Stimulated activated CD8-positive, alpha-beta memory T cell treated with anti-CD3 and anti-CD28 coated beads, Interleukin-7, amount 100 ng/mL, for 4 hours (primary cell): ENCODE measurements at places on chromosomes 6 and 20.

- no peak for DNase-seq
Observed at GRCh38 chr6:93376026-93376540, 43.3 kb downstream of the EPHA7 start.

DNA sequence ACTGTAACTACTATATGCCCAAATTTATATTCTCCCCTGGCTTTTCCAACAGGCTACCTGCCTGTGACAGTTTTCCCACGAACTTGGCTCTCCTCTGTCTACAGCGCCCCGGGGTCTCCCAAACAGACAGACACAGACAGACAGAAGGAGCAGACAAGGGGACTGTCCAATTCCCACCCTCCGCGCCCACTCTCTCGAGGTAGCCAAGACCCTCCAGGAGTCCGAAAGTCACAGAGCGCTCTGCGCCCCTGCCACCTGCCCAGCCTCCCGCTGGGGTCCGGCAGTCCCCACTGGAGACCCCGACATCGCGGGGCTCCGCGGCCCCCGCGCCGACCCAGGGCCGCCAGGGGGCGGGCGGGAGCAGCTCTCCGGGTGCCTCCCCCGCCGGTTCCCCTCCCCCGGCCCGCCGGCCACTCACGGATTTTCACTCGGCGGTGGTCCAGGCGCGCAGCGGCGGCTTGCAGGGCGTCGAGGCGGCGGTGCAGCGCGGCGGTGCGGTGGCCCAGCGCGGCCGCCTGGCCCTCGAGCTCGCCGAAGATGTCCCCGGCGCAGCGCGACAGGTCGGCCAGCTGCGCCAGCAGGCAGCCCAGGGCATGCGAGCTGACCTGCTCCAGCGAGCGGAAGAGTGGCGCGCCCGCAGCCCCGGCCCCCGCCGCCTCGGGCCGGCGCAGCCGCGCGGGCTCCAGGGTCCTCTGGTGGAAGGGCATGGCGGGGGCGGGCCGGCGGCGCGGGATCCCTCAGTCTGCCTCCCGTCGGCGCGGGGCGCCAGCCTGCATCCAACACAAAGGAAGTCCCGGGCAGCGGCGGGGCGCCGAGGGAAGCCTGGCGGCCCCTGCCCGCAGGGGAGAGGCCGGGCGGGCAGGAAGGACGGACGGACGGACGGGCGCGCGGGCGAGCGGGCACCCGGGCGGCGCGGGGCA is 81.3 kb upstream of the CCDC28A start:
- DNase-seq: no peak

DNA sequence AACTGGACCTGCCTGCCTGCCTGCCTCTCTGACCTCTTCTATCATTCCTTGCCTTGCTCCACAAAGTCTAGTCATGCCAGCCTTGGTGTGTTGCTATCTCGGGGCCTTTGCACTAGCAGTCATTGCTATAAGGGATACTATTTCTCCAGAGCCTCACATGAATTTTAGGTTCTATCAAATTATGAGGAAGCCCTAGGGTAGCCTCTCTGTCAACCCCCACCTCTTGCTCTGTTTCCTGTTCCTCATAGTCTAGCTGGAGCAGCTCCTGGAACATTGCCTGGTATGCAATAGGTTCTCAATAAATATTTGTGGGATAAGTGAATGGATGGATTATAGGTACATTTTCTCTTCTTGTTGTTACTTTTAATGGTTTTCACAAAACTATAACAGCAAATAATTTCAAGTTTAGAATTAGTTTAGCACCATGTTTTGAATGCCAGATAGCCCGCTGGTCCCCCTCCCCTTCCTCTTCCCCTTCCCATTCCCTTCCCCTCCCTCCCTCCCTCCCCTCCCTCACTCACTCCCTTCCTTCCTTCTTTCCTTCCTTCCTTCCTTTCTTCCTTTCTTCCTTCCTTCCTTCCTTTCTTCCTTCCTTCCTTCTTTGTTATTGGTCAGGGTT is 46.9 kb upstream of the DTNBP1 start:
- DNase-seq: no peak

- no peak for DNase-seq
Observed at GRCh38 chr20:23877524-23877923, 2.0 kb downstream of the CST5 start.

DNA sequence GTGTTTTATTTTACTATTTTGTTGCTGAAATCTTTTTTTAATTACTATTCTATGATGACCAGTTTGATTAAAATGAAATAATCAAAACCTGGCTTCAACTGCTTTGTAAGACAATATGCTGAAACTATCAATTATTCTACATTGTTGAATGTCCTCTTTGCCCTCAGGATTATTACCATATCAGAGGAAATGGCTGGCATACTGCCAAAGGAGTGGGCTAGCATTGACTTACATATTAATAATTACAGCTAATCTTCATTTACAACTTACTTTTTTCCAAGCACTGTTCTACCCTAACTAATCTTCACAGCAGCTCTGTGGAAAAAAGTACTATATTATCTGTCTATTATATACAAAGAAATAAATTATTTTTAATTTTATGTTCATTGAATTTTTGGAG is 560.5 kb downstream of the BCKDHB start:
- no peak for DNase-seq

GRCh38 chr20:23142162-23143050 is 56.3 kb upstream of the CD93 start:
- no peak for DNase-seq

DNA sequence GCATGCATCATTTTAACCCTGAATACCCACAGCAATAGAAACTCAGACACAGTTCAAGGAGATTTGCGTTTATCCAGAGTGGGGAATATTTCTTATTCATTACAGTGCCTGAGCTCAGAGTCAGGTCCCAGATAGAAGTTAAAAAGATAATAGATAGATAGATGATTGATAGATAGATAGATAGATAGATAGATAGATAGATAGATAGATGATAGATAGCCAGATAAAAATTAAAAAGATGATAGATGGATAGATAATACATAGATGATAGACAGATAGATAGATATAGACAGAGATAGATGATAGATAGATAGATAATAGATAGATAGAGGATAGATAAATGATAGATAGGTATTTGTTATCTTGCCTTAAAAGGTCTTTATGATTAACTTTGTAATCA is 184.7 kb downstream of the MYLK4 start:
- DNase-seq: no peak

DNA sequence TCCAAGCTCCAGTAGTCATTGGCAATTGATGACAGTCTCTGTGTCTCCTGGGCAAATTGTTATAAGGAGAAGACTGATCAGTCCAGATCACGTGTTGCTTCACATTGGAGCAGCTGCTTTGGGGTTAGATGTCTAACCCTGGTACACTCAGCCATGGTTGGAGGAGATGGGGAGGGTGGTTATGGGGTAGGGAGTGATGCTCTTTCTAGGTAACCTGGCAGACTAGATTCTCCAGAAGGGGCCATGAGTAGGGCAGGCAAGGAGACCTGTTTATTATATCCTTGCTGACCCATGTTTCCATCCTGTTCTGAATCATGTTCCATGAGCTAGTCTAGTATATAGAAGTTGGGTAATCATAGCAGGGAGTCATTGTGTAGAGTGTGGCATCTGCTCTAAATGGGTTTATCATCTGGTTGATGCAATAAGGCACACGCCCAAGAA is 50.8 kb upstream of the BACH2 start:
- no peak for DNase-seq

DNA sequence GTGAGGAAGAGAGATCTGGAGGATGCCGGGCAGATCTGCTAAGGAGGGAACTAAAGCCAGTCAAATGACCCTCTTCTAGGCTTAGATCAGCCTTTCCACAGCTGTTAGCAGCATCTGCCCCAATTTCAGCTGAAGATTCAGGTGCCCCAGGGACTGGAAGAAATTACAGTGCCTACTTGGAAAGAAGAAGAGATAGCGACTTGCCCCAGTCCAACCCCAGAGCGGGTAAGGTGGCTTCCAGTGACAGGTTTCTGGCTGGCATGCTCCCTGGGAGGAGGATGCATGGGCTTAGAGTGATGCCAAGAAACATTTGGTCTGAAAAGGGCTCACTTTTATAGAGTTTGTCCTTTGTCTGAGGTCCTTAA is 620 bp downstream of the TJAP1 start:
- DNase-seq: no peak

DNA sequence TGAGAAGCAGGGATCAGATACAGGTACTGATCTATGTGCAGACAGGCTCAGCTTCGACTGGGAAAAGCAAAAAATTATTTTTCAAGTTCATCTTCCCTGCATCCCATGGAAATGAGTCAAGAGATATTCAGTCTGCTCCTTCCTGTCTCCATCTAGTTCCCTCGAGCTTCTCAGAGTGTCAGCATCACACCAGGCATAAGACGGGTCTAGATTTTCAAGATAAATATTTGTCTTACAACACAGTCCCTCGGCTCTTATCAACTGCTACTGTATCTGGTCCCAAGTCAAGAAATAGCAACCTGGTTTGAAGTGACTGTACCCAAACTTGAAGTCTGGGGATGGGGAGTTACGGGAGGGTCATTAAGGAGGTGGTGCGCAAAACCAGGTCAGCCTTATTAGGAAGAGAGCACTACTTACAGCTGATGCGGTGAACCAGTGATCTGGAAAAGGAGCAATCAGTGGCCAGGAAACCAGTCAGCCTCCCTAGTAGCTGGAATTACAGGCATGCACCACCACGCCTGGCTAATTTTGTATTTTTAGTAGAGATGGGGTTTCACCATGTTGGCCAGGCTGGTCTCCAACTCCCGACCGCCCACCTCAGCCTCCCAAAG is 29.7 kb downstream of the ZMYND8 start:
- no peak for DNase-seq

DNA sequence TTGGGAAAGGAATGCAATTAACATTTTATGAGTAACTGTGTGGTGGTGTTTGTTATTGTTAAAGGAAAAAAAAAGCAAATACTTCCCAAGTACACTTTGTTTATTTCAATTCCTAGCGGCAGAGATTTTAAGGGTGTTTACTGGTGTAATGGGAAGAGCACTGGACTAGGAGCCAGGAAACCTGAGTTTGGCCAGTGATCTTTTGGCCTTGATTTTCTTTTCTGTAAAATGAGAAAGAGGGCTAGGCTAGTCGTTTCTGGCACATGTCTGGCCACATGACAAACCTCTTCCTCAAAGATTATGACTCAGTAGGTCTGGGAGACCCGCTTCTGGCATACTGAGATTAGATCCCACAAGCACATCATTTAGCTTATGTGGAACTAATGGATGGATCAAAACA is 428.1 kb upstream of the NOX3 start:
- DNase-seq: no peak

- DNase-seq: no peak
Observed at GRCh38 chr6:21377356-21377755, 216.2 kb upstream of the SOX4 start.

- no peak for DNase-seq
Observed at GRCh38 chr20:6104493-6105188, 18.2 kb downstream of the FERMT1 start.

DNA sequence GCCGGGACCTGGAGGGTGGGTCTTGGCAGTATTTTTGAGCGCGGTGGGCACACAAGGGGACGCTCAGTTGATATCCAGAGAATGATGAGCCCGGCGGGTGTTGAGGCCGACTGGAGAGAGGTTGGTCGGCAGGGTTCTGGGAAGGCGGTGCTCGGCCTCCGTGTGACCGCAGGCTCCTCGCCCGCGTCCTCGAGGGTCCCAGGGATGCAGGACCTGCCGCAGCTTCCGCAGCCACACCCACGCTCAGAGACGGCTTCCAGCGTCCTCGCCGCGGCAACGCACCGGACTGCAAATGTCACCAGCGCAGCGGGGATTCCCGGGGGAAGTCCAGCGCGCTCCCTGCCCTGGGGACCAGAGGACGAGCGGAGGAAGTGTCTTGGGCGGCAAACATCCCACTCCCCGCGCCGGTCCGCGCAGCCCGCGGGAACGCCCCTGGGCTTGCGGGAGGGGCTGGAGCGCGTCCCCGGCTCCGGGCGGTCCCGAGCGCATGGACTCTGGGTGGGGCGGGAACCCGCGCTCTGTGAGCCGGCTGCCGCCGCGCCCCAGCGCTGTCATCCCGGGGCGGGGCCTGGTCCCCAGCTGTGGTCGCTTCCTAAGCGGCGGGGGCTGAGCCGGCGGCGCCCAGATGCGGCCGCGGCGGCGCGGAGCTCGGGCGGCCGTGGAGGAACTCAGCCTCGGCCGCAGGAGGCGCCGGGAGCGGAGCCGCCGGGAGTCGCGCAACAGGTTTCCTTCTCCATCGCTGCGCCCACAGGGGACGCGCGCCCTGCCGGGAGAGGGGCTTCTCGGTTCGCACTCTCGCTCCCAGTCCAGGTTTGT is at the start of gene STX11:
STX11 (plus strand) TSS at position 624 of the 816 bp plus-strand sequence. CDS start 36,111 bp downstream, outside the sequence.
- peak; percentile 78 for DNase-seq

- DNase-seq: no peak
Observed at GRCh38 chr6:108661430-108661829, 100.7 kb downstream of the FOXO3 start.

GRCh38 chr6:68990317-68990716 is 355.2 kb downstream of the ADGRB3 start:
- DNase-seq: no peak

GRCh38 chr20:3282271-3283221 is 43.6 kb upstream of the SLC4A11 start:
- no peak for DNase-seq

DNA sequence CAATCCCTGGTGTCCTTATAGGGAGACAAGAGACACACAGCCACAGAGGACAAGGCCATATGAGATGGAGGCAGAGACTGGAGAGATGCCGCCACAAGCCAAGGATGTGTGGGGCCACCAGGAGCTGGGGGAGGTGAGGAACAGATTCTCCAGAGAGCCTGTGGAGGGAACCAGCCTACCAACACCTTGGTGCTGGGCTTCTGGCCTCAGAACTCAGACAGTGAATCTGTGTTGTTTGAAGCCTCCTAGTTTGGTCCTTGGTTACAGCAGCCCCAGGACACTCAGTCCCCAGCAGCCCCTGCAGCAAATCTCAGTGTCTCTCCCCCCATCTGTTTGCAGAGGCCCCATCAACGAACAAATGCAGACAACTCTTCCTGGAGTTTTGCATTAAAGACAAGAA is 73.2 kb upstream of the BHLHE23 start:
- no peak for DNase-seq

GRCh38 chr6:105791583-105792318 is 294.4 kb upstream of the PRDM1 start:
- DNase-seq: no peak

GRCh38 chr6:168387426-168387825 is 53.6 kb upstream of the SMOC2 start:
- DNase-seq: no peak

DNA sequence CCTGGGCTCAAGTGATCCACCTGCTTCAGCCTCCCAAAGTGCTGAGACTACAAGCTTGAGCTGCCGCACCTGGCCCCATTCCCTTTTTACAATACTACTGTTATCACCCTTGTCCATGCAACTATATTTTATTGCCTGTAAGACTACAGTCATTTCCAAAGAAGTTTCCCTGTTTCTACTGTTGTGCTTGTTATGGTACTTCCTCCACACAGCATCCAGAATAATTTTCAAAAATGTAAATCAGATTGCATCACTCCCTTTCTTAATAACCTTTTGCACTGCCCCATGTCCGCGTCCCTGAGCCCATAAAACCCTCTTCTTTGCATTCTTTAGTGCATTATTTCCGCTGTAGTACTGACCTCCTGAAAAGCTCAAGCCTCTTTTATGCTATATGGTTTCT is 128.9 kb upstream of the AKIRIN2 start:
- DNase-seq: no peak
